HS-27A (cell line): ENCODE measurements at places on chromosomes 3 and 15.

DNA sequence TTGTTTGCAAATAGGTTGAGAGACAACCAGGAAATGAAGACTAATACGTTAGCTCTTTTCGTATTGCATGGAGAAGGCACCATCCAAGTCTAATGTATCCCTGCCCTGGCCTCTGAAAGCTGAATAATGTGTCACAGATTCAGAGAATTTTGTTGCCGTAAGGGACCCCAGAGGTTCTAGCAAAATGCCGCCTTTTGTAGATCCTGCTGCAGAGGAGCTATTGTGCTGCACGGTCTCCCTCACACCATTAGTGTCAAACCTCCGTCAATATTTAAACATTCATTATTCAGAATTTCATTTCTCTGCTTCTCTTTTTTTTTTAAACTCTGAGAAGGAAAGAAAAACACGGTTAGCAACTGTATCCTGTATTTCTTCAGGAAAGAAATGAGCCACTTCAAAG, 238.7 kb downstream of the EPHB1 start:
- DNase-seq: no peak

DNA sequence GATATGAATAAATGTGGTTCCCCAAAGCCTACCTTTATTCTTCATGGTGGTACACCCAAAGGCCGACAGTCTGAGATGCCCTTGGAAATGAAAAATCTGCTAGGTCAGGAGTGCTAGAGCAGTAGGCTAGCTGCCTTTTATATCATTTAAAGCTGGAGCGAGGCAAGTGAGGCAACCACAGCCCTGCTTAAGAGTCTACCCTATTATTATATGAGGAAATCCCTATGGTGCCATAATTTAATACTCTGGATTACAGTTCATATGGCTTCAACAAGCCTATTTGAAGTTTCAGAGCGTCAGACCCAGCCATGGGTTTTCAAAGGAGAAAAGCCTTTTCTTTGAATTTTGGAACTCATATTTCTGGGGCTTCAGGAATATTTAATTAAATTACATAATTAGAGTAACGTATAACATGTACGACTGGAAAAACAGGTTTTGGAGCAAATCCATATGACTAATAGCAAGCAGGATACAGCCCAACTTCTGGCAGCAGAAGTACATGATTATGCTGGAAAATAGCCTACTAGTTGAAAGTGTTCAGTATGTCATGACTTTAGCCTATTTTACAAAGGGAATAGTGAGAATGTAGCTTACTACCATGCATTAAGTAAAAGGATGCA, 18.0 kb upstream of the SLTM start:
- no peak for DNase-seq

DNA sequence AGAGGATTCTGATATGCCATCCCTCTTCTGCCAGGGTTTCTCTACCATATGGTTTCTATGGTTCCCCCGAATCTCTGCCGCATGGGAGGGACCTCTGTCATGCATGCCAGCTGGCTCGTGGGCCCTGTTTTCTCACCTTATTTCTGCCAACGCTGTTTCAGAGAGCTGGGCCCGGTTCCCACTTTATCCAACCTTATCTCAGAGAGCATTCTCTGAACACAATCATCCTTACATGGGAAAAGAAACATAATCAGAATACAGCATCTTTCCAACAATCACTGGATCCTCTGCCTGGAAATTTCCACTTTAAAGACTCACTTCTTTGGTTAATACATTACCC, 234.5 kb upstream of the ZBTB20 start:
- no peak for DNase-seq

- DNase-seq: no peak
Observed at GRCh38 chr3:175778994-175779393, 919.9 kb downstream of the NAALADL2 start.
